ENCODE measurements at places on chromosomes 3 and 15.

DNA sequence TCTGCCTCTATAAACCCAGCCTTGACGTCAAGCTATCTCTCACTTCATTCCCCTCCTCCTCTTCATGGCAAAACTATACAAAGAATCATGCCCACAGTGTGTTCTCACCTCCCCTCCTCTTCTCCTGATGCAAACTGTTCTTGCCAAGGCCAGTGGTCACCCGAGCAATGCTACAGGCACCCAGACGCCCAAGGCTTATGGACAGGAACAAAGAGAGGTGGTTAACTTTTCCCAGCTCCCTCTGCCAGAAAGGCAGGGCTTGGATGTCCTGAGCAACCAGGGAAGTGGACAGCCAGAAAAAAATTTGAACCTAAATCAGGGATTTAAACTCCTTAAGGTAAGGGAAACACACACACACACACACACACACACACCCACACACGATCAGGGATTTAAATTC is 5.1 kb downstream of the SLC41A3 start:
- no peak for DNase-seq

- no peak for DNase-seq
Measured at GRCh38 chr3:150135287-150135721, 164.6 kb upstream of the PFN2 start.

GRCh38 chr3:135324301-135324700 is 529.2 kb downstream of the EPHB1 start:
- DNase-seq, result no peak

GRCh38 chr15:88331291-88331690 is 74.8 kb upstream of the NTRK3 start:
- peak; percentile 43 for DNase-seq

- no peak for DNase-seq
Measured at GRCh38 chr3:25460751-25461150, 32.7 kb downstream of the RARB start.

DNA sequence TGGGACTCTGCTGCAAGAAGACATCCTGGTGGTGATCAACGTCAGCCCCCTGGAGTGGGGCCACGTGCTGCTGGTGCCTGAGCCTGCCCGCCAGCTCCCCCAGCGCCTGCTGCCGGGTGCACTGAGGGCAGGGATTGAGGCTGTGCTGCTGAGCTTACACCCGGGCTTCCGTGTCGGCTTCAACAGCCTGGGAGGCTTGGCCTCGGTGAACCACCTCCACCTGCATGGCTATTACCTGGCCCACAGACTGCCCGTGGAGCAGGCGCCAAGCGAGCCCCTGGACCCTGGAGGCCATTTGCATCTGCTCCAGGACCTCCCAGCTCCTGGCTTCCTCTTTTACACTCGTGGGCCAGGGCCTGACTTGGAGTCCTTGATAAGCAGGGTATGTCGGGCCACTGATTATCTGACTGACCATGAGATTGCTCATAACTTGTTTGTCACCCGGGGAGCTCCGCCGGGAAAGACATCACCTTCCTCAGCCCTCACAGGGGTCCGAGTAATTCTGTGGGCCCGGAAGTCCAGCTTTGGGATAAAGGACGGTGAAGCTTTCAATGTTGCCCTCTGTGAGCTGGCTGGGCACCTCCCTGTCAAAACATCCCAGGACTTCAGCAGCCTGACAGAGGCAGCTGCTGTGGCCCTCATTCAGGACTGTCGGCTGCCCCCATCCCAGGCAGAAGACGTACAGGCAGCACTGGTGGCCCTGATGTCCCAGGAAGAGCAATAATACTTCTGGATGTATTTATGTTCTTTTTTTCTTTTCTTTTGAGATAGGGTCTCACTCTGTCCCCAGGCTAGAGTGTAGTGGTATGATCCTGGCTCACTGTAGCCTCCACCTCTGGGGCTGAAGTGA is 7.6 kb downstream of the GDPGP1 start:
- DNase-seq, result no peak

- peak; percentile 59 for DNase-seq
Measured at GRCh38 chr3:99172736-99173657, 271.5 kb upstream of the DCBLD2 start.

GRCh38 chr3:113804661-113805060 is 33.9 kb upstream of the GRAMD1C start:
- no peak for DNase-seq

- peak; percentile 57 for DNase-seq
Measured at GRCh38 chr3:32237670-32238452, 619 bp upstream of the CMTM8 start.

DNA sequence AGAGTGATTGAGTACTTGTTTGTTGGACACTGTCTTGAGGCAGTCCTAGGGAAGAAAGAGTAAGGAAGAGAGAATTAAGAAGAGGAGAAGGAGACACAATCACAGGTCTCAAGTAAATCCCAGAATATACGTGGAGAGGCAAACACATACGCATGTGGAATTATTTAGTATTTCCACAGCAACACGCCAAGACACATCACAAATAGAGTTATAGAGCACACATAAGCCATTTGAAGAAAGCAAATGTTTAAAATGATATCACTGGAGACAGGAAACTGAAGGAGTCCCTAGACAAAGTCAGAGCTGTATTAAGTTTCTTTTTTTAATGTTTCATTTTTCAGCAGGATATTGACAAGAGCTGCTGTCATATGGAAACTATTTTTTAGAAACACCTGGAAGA is 206.1 kb upstream of the LRIG1 start:
- no peak for DNase-seq

DNA sequence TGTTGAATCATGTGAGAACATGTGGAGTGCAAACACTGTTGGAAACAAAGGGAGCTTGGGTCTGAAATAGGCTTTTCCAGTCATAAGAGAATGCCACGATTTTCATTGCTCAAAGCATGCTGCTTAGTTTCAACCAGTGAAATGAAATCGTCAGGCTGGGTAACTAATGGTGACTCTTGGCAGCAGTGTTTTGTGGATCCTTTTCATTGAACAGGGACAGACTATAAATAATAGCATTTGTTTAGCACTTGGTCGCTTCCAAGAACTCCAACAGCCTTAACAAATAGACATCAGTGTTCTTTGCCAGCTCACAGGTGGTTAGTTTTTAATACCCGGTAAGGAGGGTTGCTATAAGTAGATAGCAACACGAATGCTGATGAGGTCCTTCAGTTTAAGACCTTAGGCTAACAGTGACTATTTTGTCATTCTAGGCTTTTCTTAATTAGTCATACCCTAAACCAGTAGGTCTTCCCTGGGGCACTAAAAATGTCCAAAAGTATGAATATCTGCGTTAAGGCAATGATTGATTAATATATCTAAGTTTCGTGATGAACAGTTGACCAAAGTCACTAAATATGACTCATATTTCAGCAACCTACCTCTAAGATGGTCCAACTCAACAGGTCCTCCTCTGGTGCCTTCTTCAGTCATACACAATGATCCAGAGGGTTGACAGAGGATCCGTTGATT is 15.8 kb downstream of the TP63 start:
- no peak for DNase-seq

- no peak for DNase-seq
Measured at GRCh38 chr3:50602595-50603191, 8.9 kb downstream of the CISH start.

DNA sequence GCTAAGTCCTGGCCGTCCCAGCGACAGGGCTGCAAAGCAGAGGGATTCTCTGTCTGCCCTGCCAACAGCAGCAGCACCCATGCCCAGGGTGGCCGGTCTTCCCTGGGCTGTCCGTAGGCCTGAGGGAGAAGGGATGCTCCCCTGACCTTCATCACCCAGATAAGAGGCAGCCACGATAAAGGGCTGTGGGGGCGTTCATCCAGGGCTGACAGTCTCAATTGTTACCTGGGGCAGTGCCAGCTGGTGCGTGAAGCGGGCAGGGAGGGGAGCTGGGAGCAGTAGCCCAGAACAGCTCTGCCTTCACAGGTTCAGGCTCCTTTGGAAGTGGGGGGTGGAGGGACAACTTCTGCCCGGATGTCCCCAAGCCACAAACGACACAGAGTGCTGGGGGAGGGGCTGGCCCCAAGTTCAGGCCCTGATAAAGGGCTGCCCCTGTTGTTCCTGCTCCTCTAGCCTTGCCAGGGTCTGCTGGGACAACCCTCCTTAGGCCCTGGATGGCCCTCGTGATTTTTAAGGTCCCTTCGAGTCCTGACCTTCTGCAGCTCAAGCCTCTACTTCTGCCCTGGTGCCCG is 94.7 kb downstream of the RAB11A start:
- DNase-seq, result no peak

All from suppressor macrophage treated with lipopolysaccharide for 1 hour (primary cell).